ENCODE measurements at places on chromosomes 2 and 18.

GRCh38 chr2:159758686-159759085 lies 39.3 kb downstream of the CD302 start:
- DNase-seq: peak; percentile 86

DNA sequence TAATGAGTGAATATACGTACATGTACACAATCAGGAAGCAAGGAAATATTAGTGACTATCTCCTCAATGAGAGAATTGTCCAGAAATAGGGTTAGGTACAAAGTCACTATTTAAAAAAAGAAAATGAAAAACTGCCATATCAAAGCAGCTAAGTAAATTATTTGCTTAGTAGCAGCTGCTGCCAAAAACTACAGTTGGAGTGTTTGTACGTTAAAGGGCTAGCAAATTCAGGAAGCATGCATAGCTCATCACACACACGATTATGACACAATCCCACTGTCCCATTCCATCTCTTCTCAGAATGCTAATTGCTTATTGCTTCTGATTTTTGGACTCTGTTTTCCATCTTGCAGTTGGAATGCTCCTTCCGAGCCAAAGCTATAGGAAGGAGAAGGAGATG lies 2012.5 kb upstream of the LRRTM1 start:
- no peak for DNase-seq

DNA sequence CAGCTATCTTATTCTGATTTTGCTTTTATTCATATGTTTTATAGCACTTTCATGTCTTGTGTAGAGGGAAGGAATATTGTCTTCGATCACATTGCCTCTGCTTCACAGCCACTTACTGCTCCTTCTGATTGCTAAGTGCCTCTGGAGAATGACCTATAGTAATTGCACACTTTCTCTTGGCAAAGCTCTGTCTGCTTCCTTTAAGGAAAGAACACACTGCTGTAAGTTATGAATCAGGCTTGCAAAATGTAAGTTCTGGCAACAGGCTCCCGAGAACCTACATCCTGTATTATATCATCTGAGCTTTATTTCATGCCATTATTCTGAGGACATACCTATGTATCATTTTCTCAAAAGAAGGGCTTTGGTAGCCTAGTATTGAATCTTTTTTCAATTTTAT lies 170.7 kb downstream of the ZNF804A start:
- no peak for DNase-seq

DNA sequence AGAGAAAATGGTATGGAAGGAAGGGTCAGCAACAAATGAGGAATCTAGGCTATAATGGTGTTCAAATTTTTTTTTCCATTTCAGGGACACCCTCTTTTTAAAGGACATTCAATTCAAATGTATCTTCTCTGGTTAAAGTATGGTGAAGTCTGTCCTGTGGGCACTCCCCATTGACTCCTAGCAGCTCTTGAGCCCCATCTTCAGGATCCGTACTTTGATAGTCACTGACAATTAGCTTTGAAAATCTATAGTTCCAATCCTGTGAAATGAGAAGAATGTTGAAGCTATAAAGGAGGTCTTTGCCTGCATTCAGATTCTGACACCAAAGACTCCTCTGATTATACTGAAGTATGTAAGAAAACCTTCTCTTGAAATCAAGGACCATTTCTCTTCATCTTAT lies 43.3 kb downstream of the KCNH7 start:
- DNase-seq: no peak

Measured in kidney tubule cell (primary cell).